ENCODE measurements at places on chromosomes 7 and 10. TPM values are rescaled to one million over a fixed set of nuclear protein-coding genes. Genes with fewer than 3 reads are reported as not detected.

- DNase-seq = no peak
Measured at GRCh38 chr10:11225935-11226334, 208.3 kb downstream of the CELF2 start.

Gene CYP26A1
- total RNA-seq = 2.3 TPM

GRCh38 chr7:6398943-6399342 is 48.8 kb downstream of the DAGLB start:
- peak; percentile 76 for DNase-seq

Gene RELN
- 4.5 TPM for total RNA-seq

Gene CHAT
- total RNA-seq = not detected

GRCh38 chr10:75165684-75166622 is 44.6 kb upstream of the VDAC2 start:
- DNase-seq = no peak

- no peak for DNase-seq
Measured at GRCh38 chr10:31101123-31101522, 69.5 kb upstream of the ZNF438 start.

DNA sequence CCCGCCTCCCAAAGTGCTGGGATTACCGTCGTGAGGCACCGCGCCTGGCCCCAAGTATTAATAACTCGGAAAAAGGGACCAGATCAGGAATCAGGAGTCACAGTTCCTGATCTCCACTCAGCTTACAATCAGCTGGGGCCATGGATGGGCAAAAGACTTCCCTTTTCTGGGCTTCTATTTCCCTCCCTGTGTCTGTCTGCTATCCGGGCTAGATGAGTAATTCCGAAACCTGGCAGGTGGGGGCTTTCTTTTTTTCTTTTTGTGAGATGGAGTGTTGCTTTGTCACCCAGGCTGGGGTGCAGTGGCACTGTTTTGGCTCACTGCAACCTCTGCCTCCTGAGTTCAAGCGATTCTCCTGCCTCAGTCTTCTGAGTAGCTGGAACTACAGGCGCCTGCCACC is 11.6 kb downstream of the RPS24 start:
- no peak for DNase-seq

- no peak for DNase-seq
Measured at GRCh38 chr7:116631676-116632075, 40.3 kb upstream of the MET start.

DNA sequence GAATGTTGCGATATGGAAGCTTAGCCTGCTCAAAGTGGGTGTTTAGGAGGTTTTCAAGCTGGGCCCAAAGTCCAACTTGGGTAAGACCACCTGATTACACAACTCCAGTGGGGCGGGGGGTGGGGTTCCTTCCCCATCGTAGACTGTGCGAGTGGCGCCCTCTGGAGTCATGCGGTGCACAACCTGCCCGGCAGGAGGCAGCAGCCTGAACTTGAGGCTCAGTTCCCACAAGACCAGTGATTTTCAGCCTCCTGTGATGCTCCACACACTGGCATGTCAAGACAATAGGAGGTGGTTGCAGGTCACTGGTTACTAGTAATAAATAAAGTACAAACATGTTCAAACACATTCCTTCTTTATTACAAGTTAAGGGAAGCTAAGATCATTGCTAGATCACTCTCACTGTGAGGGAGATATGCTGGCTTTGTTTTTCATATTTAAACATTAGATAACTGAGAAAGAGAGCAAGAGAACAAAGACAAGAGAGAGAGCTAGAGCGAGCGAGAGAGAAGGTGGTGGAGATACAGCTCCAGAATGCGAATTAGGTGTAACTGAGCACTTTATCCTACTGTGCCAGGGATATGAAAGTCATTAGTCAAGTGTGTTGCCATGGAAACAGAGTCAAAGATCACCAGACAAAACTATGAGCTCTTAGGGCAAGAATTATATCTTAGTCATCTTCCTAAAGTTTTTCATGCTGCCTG is 97.4 kb upstream of the BMPER start:
- no peak for DNase-seq

Gene ZC3HAV1L
- total RNA-seq = 24.9 TPM

Gene C10orf105
- 0.29 TPM for total RNA-seq

DNA sequence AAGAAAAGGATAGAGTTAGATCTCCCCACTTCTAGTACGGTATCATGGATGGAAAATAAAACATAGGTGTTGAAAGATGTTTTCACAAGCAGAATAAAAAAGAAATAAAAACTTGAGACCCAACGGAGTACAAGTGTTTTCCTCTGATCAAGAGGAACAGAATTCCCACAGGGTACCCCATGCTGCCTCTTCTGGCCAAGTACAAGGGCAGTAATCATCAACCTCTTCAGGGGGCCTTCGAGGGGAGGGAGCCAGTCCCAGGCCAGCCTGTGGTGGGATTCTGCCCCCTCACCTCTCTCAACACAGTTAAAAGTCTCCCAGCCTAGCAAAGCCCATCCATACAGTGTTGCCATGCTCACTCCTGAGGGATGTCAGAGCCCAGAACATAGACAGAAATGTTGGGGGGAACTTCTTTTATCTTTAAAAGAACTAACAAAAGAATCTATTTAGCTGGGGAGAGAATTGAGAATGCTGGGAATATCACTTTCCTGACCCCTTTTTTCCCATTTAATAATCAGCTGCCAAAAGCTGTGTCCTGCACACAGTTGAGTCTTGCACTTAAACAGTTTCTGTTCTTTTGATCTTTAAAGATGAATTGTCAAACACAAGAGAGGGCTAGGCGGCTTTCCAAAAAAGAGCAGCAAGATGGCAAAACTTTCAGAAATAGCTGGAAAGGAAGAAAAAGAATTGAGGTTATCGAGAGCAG is 101.7 kb downstream of the PTN start:
- no peak for DNase-seq

Gene KIAA1549
- total RNA-seq = 3.9 TPM

Measured in breast epithelium (tissue), 4 donors.